ENCODE measurements at places on chromosomes 11 and 22.

GRCh38 chr22:40720538-40721256 lies 41.4 kb downstream of the MCHR1 start:
- no peak for DNase-seq

GRCh38 chr22:38649841-38650522 lies 6.2 kb downstream of the FAM227A start:
- DNase-seq: no peak

GRCh38 chr11:58805065-58805464 lies 39.4 kb downstream of the GLYATL2 start:
- no peak for DNase-seq

GRCh38 chr11:122796128-122796717 lies 42.1 kb upstream of the CRTAM start:
- no peak for DNase-seq

DNA sequence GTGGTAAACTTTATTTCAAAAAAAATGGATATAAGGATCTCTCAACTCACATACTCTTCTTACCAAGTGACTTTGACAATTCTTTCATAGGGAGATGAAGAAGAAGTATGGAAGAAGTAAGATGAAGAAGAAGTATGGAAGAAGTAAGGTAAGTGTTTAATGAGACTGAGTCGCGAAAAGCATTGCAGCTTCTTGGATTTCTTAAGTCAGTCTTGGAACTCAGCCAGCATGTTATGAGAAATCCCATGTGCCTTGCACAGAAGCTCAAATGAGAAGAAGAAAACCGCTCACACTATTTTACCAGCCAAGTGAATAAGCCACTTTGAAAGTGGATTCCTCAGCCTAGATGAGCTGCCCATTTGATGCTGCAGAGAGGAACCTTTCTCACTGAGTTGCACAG lies 332.0 kb upstream of the CCDC179 start:
- DNase-seq: peak; percentile 36

- no peak for DNase-seq
Observed at GRCh38 chr11:62125316-62125715, 1.5 kb downstream of the INCENP start.

DNA sequence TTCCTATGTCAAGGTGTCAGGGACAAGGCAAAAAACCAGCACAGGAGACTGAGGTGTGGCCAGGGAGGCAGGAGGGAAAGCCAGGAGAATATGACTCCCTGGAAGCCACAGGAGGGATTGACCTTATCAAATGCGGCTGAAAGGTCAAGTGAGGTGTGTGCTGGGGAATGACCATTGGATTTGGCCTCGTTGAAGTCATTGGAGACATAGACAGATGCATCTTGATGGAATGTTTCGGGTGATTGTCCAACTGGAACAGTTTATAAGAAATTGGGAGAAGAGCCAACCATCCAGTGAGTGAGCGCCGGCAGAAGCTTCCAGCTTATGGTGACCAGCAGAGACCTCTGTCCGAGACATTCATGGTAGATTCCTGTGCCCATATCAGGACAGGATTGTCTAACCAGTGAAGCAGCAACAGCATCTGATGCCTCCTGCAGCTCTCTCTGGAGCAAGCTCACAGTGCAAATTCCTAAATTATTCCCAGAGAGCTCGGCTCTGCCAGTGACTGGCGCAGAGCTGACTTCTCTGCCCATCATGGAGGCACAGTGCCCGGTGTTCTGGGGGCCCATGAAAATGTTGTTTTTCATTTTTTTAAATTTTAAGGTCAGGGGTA lies 95.4 kb downstream of the MYO18B start:
- DNase-seq: no peak

GRCh38 chr22:40826984-40827741 lies 8.0 kb upstream of the SLC25A17 start:
- no peak for DNase-seq

GRCh38 chr11:106691807-106692365 lies 326.4 kb downstream of the GUCY1A2 start:
- DNase-seq: peak; percentile 13

- DNase-seq: no peak
Observed at GRCh38 chr11:102662607-102663006, 37.5 kb upstream of the MMP20 start.

All from skeletal muscle cell (primary cell).